ENCODE measurements at places on chromosomes 1 and 21.

GRCh38 chr1:246165826-246166709, 341.0 kb downstream of the SMYD3 start:
- DNase-seq, result no peak

DNA sequence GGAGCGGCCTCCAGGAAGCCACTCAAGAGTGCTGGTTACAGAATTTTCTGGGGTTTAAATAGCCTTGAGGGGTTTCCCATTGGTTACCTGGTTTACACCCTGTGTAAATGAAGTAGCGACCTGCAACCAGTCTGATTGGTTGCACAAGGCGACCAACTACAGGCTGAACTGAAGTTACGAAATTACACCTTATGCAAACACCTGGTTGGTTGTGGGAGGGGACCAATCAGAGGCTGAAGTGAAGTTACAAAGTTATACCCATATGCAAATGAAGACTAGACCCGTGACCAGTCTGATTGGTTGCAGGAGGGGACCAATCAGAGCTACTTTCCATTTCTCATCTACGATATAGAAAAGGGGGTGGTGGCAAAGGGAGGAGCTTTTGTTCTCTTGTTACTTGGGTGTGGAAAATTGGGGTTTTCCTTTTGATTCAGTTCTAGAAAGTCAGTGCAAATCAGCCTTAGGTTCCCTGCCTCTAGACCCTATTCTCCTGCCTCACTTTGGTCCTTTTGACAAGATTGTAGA, 22.2 kb upstream of the C1orf174 start:
- no peak for DNase-seq

- no peak for DNase-seq
Measured at GRCh38 chr1:37267111-37267835, 207.1 kb upstream of the ZC3H12A start.

- DNase-seq, result no peak
Measured at GRCh38 chr1:62304975-62305374, 14.3 kb downstream of the KANK4 start.

- no peak for DNase-seq
Measured at GRCh38 chr1:168261390-168261789, 19.3 kb upstream of the TBX19 start.

DNA sequence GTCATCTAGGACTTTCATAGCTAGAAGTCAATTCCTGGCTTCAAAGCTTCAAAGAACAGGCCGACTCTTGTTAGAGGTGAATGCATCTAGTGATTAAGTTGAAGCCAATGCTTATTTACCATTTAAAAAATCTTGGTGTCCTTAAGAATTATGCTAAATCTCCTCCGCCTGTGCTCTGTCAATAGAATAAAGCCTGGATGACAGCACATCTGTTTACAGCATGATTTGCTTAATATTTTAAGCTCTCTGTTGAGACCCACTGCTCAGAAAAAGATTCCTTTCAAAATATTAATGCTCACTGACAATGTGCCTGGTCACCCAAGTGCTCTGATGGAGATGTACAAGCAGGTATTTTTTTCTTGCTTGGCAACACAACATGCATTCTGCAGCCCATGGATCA, 649.1 kb upstream of the USP24 start:
- DNase-seq, result no peak

DNA sequence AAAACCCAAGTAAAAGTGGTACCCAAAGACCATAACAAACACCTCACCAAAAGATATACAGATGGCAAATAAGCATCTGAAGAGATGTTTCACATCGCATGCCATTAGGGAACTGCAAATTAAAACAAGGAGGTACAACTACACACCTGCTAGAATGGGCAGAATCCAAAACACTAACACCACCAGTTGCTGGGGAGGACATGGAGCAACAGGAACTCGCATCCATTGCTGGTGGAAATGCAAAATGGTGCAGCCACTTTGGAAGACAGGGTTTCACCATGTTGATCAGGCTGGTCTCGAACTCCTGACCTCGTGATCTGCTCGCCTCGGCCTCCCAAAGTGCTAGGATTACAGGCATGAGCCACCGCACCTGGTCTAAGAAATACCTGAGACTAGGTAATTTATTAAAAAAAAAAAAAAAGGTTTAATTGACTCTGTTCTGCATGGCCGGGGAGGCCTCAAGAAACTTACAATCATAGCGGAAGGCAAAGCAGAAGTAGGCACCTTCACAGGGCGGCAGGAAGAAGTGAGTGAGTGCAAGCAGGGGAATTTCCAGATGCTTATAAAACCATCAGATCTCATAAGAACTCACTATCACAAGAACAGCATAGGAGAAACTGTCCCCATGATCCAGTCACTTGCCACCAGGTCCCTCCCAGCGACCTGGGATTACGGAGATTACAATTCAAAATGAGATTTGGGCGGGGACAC, 30.2 kb upstream of the PRSS38 start:
- no peak for DNase-seq

DNA sequence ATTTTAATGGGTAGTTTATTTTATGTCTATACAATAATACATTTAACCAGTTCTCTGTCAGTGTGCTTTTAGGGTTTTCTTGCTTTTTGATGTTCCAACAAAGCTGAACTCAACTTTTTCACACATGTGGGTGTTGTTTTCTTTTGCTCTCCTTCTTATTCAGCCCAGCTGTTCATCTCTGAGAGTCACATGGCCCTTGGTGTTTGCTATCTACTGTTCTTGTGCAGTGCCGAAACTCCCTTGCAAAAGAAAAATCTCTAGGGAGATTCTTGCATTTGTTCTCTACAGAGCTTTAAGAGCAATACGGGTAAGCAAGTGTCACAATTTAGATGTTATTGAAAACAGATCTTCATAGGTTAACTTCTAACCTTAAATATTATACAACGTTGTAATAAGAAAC, 281.1 kb upstream of the CXADR start:
- no peak for DNase-seq

DNA sequence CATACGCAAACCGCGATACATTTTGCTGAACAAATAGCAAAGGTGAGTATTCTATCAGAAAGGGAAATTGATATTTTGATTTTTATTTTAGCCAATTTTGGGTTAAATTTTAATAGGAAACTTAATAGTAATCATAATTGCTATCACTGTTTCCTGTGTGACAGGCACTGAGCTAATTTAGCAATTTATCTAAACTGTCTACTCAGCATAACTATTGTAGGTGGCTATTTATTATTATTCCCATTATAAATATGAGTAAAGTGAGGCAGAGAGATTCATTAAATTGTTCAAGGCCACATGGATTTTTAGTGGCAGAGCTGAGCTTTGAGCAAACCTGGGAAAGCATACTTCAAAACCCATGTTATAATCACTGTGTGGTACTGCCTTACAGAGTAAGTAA, 21.1 kb downstream of the RTCA start:
- no peak for DNase-seq

DNA sequence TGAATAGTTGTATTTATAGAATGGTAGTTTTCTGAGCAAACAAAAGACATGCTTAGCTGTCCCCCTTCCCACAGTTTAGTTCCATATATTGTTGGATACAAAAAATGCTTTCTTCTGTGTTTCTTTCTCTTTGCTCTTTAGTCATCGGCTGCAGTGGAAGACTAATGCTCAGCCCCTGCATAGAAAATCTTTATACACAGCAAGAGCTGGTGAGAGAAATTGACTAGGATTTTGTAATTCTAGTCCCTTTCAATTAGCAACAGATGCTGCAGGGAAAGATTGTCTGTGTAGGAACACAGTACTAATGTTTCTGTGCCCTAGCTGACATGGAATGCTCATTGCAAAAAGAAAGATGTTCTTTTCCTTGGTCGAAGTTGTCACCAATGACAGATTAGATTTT, 200.9 kb downstream of the RPS6KC1 start:
- no peak for DNase-seq

- no peak for DNase-seq
Measured at GRCh38 chr1:6000444-6001288, 8.4 kb upstream of the NPHP4 start.

GRCh38 chr1:91870322-91870721, 15.6 kb downstream of the TGFBR3 start:
- no peak for DNase-seq

GRCh38 chr1:28792644-28793121, 19.3 kb upstream of the OPRD1 start:
- DNase-seq, result no peak

DNA sequence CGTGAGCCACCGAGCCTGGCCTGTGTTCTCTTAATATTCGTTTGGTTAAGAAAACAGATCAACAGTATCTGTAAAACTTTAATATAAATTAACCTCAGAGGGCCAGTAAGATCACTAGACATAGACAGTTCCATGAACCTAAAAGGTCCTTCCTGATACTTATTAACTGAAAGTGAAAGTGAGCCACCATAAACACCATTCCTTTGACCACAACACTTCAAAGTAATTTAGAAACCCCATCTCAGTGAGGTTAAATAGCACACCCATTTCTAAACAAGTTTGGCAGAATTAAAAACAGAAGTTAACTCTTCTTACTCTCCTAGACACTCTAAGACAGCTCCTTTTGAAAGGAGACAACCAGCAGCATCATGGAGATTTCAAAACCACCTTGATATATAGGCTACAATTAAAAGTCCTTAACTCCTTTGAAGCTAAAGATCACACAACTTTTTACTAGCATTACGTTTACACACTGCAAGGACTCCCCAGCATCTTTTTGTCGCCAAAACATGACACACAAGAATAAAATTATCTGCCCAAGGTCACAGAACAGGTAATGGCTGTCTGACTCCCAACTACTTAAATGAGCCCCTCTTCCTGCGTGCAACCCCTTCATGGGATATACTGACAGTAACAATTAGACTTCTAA, 2.2 kb downstream of the RNF19B start:
- DNase-seq, result no peak
